ENCODE measurements at places on chromosomes 6 and 20.

DNA sequence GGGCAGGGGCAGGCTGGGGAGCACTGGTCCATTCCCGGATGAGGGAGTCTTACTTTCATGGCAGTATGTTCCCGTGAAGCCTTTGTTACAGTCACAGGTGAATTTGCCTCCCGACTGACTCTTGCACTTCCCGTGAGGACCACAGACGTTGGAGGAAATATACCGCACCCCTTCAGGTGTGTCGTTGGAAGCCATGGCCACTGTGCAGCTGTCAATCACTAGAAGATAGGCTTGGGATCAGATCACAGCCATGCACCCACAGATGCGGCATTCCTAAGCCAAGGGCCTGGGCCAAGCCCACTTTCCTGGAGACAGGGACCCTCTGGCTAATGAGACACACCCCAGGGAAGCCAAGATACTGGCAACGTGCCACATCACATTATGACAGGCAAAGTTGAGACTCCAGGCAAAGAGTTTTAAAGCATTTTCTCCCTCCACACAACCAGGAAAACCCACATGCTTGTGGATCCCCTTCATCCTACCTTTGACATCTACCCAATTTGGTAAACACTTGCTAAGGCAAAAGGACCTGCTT is 26.8 kb downstream of the JAG1 start:
- DNase-seq, result no peak

GRCh38 chr6:167538746-167539145 is 213.9 kb downstream of the TTLL2 start:
- DNase-seq, result no peak

GRCh38 chr6:15474196-15474595 is 188.6 kb downstream of the DTNBP1 start:
- no peak for DNase-seq

DNA sequence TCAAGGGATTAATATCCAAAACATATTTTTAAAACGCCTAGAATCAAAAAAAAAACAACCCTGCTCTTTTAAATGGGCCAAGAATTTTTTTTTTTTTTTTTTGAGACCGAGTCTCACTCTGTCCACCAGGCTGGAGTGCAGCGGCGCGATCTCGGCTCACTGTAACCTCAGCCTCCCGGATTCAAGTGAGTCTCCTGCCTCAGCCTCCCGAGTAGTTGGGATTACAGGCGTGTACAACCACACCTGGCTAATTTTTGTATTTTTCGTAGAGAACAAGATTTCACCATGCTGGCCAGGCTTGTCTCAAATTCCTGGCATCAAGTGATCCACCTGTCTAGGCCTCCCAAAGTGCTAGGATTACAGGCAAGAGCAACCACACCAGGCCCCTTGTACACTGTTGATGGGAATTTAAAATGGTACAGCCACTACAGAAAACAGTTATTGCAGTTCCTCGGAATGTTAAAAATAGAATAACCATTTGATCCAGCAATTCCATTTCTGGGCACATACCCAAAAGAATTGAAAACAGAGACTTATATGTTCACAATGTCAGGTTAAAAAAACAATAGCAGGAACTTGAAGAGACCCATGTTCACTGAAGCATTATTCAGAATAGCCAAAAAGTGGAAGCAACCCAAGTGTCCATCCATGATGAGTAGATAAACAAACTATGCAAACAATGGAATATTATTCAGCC is 3.1 kb upstream of the MYL9 start:
- no peak for DNase-seq

DNA sequence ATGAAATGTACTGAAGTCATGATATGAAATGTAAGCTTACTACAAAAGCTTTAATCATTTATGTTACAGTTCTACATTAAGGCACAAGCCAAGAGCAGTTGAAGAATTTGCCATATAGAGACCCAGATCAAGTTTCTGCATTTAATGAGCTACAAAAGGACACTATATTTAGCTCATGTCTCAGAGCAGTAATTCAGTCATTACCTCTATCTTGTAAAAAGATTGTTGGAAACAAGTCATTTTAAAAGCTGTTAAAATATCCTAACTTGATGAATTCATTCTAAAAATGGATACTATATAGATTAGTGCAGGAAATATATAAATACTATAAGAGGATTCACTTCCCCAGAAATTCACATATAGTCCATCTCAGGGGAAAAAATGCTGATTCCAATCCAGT is 45.2 kb upstream of the RIPPLY2 start:
- no peak for DNase-seq

- no peak for DNase-seq
Measured at GRCh38 chr6:159303159-159303558, 134.0 kb downstream of the FNDC1 start.

- DNase-seq, result no peak
Measured at GRCh38 chr6:138044458-138044857, 62.8 kb downstream of the PERP start.

DNA sequence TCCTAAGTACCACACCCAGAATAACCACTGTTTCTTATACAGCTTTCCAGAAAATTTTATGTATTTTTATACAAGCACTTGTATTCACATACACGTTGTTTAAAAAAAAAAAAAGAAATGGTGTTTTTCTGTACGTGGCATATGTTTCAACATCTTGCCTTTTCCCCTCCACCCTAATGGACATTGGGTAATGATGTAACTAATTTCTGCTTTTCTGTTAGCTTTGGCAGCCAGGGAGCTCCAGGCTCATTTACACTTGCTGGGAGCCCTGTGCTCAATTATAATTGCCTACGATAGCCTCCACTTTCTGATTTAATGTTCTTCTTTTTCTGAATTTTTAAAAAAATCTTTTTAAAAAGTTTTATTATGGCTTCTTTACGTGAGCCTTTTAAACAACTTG is 352.4 kb downstream of the UTRN start:
- DNase-seq, result no peak

DNA sequence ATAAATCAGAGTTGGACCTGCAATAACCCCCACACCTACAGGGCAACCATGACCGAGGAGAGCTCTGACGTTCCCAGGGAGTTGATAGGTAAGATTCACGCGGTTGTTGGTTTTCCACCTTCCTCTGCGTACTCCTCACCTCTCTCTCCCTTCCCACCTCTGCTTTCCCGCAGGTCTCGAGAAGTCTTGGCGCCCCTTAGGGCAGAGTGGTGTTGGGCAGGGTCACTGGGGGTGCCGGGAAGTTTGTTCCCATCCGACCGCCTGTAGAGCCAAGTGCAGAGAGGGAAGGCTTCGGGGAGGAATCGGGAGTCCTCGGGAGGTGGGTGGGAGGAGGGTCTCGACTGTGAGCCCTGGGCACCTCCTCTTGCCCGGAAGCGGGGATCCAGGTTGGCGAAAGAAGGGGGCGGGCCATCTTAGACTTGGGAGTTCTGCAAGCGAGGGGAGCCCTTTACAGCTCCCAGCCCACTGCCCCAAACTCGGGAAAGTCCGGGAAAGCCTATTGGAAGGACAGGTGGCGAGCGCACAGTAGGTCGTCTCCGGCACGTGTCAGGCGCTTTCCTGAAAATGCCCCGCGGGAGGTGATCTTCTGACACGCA is 672 bp downstream of the CARMIL1 start:
- no peak for DNase-seq

- no peak for DNase-seq
Measured at GRCh38 chr6:170089963-170090362, 200.9 kb downstream of the DLL1 start.

DNA sequence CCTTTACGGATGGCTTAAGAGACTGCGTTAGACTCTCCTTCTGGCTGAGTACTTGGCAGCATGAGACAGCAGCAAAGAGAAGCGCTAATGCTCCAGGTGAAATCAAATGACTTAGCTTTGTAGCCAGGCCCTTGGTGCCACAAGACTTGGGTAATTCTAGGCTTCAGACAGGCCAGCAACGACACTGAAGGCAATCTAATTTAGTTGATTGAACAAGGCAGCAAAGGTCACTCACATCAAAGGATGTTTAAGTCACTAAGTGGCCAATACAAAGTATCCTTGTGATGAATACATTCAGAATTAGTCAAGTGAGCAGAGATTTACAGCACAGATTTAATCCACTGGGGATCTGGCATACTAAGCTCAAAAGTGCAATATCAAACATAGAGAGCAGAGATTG is 113.2 kb downstream of the FAM83B start:
- DNase-seq, result no peak

GRCh38 chr6:26019261-26019830 is 56.7 kb downstream of the TRIM38 start:
- DNase-seq, result no peak

DNA sequence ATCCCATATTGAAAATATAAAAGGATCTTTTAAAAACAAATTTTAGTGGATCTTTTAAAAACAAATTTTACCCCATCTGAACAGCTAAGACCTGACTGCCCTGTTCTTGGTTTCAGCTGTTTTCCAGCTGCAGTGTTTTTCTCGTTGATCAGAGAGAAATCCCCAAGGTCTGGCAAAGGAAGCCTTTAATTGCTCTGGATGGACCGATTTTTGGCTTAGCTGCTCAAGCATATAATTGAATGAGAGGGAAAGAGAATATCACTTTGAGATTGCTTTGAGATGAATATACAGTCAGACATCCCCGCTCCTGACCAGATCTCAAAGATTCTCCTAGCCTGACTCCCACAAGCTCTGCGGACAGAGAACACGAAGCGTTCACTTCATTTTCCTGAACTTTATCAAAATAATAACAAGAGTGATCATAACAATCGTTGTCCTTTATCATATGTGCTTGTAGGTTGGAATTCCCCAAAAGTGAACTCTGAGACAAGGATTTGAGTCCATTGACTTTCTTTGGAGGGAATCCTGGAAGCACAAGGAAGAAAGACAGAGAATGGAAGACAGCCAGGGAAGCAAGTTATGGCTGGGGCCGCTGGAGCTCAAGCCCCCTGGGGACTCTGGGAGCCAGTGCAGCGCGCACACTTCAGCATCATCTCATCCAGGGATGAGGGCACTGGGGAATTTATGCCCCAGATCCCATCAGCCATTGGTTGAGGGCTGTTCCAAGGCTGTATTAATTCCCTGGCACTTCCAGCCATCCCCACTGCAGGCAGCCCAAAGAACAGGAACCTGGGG is 101.3 kb downstream of the SNX5 start:
- DNase-seq, result no peak

DNA sequence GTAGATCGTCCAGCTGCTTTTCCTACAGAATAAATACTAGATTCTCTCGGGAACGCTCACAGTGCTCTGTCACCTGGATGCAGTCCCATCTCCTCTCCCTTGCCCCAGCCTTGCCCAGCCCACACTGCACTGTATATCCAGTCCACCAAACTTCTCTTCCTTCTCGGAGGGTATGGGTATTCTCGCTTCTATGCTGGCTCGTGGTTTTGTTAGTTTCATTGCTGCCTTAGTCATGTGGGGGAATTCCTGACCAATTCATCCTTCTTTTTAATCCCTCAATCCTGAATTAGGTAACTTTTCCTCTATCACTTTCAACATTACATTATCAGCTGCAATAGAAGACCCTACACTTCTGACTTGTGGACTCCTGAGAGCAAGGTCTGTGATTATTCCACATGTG is 252.4 kb downstream of the GMDS start:
- no peak for DNase-seq

- no peak for DNase-seq
Measured at GRCh38 chr6:1834207-1834606, 224.5 kb downstream of the FOXC1 start.

- no peak for DNase-seq
Measured at GRCh38 chr6:25315194-25316177, 36.3 kb downstream of the CARMIL1 start.

DNA sequence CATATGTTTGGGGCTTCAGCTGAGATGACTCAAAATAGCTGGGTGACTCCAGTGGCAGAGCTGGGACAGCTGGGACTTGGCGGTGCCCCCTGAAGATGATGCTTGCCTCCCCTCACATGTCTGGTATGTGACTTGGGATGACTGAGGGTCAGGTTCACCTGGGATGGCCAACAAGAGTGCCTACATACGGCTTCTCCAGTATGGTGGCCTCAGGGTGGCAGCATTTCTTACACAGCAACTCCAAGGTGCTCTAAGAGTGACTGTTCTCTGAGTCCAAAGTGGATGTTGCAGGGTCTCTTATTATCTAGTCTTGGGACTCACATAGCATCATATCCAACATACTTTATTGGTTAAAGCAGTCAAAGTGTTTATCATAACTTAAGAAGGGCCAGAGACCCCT is 87.8 kb upstream of the CENPW start:
- no peak for DNase-seq

GRCh38 chr6:136318676-136319075 is 29.0 kb upstream of the BCLAF1 start:
- DNase-seq, result no peak

- no peak for DNase-seq
Measured at GRCh38 chr6:48568856-48569255, 457.9 kb upstream of the PTCHD4 start.

GRCh38 chr6:8658416-8658815 is 223.1 kb upstream of the SLC35B3 start:
- no peak for DNase-seq

GRCh38 chr6:28282926-28283325 is 1.6 kb downstream of the PGBD1 start:
- DNase-seq, result no peak

GRCh38 chr6:25944688-25945574 is 14.4 kb upstream of the SLC17A2 start:
- DNase-seq, result no peak

GRCh38 chr6:145454006-145454405 is 281.3 kb downstream of the EPM2A start:
- no peak for DNase-seq

- no peak for DNase-seq
Measured at GRCh38 chr6:163333038-163333437, 81.5 kb upstream of the QKI start.

DNA sequence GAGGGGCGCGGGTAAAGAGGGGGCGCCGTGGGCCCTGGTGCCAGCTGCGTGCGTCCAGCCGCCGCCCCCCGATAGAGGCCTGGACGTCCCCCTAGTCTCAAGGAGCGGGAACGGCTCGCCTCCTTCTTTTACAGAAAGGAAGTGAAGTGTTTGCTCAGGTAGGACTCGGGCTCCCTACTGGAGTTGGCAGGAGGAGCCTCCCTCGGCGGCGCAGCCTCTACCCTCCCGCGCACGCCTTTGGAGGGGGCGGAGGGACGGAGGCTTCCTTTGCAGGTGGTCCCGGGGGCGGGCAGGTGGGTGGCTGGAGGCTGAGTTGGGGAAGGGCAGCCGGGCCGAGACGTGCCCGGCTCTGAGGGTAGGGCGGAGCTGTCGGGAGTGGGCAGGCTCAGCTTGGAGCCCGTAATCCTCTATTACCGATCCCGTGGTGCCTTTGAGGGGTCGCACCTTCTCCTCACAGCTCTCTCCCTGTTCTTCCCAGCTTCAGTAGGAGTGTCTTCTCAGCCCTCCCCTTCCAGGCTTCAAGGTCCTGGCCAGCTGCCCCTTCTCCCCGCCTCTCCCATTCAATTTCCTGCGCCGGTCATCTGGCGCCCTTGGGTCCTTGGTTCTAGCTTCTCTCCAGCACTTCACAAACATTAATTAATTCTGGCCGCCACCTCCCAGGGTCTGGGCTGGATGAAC is 728 bp downstream of the ITPR3 start:
- DNase-seq, result no peak

GRCh38 chr6:41720783-41721182 is 14.6 kb downstream of the TFEB start:
- DNase-seq, result no peak

GRCh38 chr6:42010185-42010891 is 40.0 kb upstream of the TAF8 start:
- DNase-seq, result no peak
